Adrenal gland (tissue), 19 donors: ENCODE measurements at places on chromosomes 1 and 21. TPM values are rescaled to one million over a fixed set of nuclear protein-coding genes. Genes with fewer than 3 reads are reported as not detected.

VHLL gene
- not detected for total RNA-seq

TMEM125 gene
- 0.21 TPM for total RNA-seq

OR14K1 gene
- not detected for total RNA-seq

CD1B gene
- not detected for total RNA-seq

S100A7A gene
- total RNA-seq, result not detected

PRR9 gene
- not detected for total RNA-seq

S100A5 gene
- not detected for total RNA-seq

ANXA9 gene
- 0.22 TPM for total RNA-seq

CD101 gene
- total RNA-seq, result 1.6 TPM

TRABD2B gene
- total RNA-seq, result 3.2 TPM

DNA sequence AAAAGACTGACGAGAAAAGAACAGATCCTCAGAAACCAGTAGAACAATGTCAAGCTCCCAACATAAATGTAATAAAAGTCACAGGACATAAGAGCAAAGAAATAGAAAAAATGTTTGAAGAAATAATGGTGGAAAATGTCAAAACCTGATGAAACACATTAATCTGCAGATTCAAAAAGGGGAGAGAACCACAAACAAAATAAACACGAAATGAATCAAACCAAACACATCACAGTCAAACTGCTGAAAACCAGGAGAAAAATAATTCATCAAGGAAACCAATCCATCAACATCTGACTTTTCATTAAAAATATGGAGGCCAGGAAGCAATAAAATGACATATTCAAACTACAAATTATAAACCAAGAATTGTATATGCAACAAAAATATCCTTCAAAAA is 31.9 kb downstream of the TRIM33 start:
- DNase-seq, result no peak

DNA sequence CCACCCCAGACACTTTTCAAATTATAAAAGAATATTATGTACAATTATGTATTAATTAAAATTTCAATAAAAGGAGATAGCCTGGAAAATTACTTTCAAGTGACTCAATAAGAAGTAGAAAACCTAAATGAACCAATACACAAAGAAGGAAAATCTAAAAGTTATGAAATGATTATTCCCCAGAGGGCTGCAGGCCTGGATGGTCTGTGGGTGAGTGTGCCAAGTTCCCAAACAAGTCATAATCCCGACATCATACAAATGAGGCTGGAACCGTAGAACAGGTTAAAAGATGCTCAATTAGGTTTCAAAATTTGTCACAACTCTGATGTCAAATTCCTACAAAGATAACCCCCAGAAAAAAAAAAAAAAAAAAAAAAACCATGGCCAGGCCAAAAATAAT is 12.7 kb downstream of the SPATC1L start:
- no peak for DNase-seq

GRCh38 chr1:43451157-43451591 is 2.6 kb downstream of the HYI start:
- DNase-seq, result no peak

GRCh38 chr1:116825720-116826438 is 71.6 kb downstream of the CD2 start:
- DNase-seq, result no peak

GRCh38 chr1:119634016-119634415 is 14.1 kb downstream of the ZNF697 start:
- DNase-seq, result no peak

DNA sequence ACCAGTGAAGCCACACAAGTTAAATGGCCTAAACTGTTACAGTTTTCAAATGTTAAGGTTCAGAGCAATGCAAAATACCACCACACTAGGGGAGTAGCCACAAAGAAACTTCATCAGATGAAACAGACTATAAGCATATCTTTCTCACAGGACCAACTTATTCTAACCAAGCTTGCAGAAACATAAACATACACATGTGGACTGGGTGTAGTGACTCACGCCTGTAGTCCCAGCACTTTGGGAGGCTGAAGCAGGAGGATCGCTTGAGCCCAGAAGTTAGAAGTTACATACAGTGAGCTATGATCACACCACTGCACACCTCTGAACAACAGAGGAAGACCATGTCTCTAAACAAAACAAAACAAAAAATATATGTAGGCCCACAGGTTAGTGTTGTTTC is 17.3 kb downstream of the WDR47 start:
- no peak for DNase-seq

DNA sequence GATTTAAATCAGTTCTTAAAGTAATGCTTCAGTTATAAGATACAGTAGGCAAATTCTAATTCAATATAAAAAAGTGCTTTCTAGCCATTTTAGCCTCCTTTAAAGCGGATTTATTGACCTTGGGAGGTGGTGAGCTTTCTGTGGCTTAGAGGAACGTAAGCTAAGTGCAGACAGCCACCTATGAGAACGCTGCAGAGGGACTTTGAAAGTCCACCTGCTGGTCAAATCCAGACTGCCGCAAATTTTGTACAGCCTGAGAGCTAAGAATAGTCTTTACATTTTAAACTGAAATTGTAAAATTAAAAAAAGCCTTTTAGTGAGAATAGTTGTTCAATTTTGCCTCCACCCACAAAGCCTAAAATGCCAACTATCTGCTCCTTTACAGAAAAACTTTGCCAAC is 67.0 kb upstream of the SSX2IP start:
- DNase-seq, result no peak

GRCh38 chr1:69497441-69498221 is 70.1 kb upstream of the LRRC7 start:
- no peak for DNase-seq

GRCh38 chr1:65255035-65255655 is 54.2 kb upstream of the DNAJC6 start:
- DNase-seq, result no peak

GRCh38 chr21:31446226-31446855 is 102.3 kb upstream of the TIAM1 start:
- no peak for DNase-seq

- no peak for DNase-seq
Measured at GRCh38 chr1:152089014-152089674, at the start of gene TCHHL1. Gene TCHHL1, minus strand, starts transcription at chr1:152089064. Its CDS starts 921 bp downstream, at chr1:152088143.

DNA sequence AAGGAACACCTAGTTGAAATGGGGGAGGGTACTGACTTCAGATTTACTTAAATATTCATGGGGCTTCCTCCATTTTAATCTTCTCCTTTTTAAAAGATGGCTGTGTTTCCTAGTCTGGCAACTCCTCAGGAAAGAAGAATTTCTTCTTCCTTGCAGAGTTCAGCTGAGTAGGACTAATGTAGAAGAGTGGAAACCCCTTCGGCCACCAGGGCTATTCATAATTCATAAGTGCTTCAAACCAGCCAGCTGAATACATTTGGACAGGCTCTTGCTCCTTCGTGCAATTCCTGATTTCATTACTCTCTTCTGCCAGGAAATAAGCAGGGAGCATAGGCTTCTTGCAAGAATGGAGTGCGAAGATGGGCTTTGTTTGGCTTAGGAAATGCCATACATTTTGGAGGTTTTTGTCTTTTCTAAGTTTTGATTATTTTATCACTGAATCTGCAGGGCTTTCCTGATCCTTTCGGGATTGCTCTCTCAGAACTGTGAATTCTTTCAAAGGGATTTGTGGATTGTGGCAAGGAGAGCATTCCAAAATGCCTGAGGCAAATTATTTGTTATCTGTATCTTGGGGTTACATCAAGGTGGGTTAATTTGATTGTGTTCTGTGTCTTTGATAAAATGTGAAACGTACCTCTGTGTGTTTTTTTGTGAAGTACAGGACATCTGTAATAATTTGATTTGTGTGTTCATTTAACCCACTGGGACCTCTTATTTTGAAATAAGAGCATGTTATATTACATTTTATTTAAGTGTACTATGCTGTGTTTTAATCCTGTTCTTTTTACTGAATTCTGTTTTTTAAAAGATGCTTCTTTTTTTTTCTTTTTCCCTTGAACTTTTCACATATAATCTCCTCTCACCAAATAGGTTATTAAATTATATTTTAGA is 179.4 kb upstream of the SGIP1 start:
- no peak for DNase-seq

DNA sequence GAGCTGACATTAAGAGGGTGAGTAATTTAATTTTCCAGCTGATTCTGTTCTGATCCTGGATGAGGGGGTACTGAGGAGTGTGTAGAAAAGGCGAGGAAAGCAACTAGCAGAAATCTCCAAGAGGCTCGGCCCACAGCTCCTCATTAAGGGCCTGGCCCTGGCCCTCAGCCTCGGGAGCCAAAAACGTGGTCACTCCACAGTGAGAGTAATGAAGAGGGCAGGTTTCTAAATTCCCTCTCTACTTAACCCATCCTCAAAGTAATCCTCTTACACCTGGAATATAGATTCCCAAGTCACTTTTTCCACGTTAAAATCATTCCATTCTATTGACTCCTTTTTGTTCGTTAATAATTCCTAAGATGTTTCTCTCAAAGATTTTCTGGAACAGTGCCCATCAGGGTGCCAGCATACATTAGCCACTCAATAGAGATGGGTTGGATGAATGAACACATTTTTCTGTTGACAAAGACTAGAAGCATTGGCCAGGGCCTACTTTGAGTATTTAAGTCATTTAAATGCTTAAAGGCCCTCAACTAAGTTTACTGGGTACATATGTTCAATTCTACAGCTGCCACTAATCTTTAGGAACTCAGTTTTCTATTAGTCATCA is 1.1 kb upstream of the COL11A1 start:
- DNase-seq, result no peak

GRCh38 chr1:238199325-238199724 is 308.6 kb upstream of the ZP4 start:
- no peak for DNase-seq

DNA sequence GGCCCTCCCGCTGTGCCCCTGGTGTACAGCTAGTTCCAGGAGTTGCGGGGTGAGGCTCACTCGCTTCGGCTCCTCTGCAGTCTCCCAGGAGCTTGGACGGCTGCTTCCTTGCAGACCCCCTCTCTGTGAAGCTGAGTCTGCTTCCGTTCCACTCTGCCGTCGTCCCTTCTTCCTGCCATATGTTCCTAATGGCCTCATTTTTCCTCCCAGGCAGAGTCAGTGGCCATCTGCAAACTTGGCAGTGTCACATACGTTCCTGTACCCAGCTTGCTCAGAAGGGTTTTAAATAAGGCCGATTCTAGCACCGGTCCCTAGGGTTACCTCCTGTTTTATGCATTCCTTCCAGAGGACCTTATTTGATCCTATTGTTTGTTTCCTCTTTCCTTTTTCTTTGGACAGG is 21.3 kb downstream of the ACTL8 start:
- no peak for DNase-seq

- DNase-seq, result no peak
Measured at GRCh38 chr1:119338004-119338403, 30.6 kb upstream of the HAO2 start.

- DNase-seq, result no peak
Measured at GRCh38 chr1:68140536-68140935, 90.1 kb upstream of the DIRAS3 start.

DNA sequence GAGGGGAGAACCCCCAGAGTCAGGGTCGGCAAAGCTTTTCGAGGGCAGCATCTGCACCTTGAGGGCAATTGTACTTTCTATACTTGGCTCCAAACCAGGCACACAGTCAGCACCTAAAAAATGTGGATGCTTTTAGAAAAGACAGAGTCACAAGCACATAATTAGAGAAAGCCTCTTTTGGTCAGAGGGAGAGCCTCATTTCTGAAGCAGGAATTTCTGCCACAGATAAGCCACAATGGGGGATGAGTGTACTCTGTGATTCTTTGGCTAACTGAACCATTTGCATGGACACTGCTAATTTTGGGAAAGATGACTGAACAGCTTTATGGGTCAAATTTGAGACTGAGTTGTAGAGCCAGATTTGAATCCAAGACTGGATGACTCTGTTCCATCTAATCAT is 635.7 kb downstream of the KIF26B start:
- DNase-seq, result no peak

GRCh38 chr1:233599542-233600073 is 14.3 kb upstream of the KCNK1 start:
- DNase-seq, result no peak

DNA sequence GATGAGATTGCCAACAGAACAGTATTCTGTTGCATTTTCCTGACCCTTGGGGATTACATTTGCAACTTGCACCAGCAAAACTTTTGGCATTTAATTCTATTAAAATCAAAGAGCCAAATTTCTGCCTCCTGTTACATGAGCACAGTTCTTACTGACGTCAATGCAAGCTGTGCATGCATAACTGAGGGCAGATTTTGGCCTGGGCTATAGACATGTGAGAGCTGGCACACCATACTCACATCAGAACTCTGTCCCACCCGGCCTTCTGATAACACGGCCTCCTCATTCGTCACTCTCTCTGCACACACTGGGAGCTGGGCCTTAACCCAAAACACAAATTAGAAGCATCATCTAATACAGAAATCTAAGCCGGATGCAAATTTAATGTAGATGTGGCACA is 31.5 kb downstream of the PAPPA2 start:
- DNase-seq, result no peak

- no peak for DNase-seq
Measured at GRCh38 chr1:1013922-1014648, 788 bp downstream of the ISG15 start.

- DNase-seq, result no peak
Measured at GRCh38 chr1:31498376-31499040, 77.8 kb upstream of the TINAGL1 start.

DNA sequence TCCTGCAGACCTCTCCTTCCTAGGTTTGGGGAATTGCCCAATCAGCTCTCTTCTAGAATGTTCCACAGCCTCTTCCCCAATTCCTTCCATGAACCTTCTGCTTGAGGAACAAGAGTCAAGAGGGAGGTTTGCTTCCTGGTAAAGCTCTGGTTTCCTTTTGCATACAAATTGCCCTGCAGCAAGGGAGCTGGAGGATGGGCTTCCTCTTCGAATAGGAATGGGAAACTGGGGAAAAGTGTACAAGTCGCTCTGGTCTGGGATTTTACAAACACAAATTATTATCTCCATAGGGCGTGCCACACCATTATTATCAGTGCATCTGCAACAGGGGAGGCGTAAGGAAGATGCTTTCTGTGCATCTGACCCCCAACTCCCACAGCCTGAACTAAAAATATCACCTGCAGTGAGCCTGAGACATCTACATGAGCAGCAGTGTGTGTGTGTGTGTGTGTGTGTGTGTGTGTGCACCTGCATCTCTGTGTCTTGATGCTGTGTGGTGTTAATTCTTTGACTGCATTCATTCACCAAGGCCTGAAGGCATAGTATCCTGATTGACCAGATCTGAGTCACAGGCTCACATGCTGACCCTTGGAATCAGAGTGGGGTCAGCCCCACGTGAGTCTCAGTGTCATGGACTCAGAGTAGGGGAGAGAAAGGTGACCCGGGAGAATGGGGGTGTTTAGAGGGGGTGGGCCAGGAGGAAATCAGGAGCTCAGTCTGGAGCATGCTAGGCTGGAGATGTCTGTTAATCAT is 272.9 kb downstream of the KAZN start:
- no peak for DNase-seq

DNA sequence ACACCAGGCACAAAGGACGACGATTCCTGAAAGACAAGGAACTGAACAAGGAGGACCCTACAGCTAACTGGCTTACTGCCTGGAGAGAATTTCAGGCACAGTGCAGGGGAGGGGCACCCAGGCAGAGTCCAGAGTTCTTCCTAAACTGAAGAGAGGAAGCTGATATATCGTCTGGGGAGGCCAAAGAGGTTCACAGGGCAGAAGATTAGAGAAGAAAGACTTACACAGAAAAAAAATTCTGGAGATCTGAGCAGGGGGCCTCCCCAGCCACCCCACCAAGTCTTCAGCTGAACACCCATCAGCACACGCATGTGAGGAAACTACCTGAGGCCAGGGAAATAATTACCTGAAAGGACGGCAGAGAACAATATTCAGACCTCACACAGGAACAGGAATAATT is 24.6 kb downstream of the SORT1 start:
- DNase-seq, result no peak
